ENCODE measurements at places on chromosomes 1 and 21.

- DNase-seq = no peak
These were observed 514 bp downstream of the TPRG1L start for GRCh38 chr1:3625151-3625907.

DNA sequence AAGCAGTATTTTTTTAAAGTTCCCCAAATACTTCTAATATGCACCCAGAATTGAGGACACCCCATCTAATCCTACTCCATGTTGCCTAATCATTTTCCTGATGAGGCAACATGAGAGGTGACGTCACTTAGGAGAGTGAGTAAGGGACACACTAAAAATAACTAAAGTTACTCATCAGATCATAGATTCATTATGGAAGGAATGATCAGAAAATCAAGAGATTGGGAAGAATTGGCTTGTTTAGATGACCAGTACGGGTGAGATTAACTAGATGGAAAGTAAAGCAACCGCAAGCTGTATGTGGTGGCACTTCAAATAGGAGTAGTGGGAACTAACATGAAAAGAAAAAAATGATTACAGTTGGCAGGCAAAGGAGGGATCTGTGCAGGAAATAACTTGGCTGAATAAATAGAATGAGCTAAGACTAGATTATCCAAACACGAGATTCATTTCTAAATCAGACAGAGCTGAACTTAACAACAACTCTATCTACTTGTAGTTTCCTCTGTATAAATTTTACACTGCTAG, 61.4 kb upstream of the CXADR start:
- no peak for DNase-seq

GRCh38 chr21:44918107-44918470, 2.6 kb downstream of the ITGB2 start:
- no peak for DNase-seq

- DNase-seq = no peak
These were observed 16.8 kb upstream of the CD58 start for GRCh38 chr1:116587501-116588227.

DNA sequence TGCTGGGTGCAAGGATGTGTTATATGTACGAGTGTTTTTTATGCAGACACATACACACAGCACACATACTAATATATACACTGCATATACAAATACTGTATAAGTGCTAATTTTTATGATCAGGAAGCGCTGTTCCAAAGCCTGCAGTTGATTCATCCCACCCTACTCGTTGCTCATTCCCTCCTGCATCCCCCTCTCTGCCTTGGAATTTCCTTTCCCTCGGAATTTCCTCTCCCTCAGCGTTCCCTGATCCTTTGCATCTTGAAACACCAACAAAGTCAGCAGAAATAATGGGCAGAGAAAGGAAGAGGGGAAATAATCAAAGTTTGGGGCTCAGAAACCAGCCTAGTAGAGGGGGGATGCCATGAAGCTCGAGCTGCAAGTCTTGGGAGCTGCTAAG, 98.9 kb downstream of the CSMD2 start:
- no peak for DNase-seq

DNA sequence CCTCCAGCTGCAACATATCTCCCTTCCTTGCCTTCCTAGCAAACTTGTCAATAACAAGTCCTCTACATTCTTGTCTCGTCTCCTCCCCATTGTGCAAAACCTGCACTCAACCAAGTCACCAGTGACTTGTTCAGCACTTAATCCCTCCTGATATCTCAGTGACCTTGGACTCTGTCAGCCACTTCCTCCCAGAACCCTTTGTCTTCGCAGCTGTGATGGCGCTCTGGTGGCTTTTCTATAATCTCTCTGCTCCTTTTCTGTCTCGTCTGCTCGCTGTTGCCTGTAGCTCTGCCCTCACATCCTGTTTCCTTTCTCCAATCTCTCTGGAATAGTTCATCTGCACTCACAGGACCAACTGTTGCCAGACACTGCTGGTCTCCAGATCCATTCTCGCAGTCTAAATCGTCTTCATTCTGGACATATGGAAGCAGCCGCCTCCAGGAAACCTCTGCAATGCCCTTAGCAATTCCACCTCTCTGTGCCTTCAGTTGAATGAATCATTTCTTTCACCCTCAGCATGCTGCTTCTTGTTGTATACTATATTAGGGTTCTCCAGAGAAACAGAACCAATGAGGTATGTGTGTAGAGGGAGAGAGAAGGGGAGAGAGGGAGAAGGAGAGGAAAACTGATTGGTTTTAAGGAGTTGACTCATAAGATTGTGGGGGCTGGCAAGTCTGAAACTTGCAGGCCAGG, 17.4 kb upstream of the IFNAR2 start:
- DNase-seq = no peak

DNA sequence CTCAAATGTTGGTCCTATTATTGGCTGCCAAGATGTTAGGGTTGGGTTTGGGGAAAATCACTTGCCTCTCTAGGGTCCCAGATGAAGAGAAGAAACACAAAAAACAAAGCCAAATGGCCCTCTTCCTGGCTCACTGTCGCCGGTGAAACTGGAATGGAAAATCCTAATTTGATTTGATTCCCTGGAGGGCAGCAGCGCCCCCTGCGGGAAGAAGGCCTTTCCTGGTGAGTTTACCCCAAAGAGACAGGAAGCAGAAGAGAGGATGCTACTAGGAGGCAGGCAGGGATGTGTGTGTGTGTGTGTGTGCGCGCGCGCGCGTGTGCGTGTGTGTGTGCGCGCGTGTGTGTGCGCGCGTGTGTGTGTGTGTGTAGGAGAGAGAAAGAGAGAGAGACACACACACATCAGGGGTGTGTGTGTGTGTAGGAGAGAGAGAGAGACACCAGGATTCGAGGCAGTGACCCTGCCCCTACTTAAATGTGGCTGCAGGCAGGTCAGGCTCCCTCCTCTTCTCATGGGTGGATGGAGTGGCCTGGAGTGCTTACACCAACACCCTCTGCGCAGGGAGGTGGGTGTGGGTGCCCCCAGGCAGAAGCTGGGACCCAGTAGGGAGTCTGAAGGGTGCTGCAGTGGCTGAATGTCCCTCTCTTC, 3.1 kb upstream of the SELENON start:
- DNase-seq = peak; percentile 65

- DNase-seq = no peak
These were observed 260.6 kb downstream of the CACNA1E start for GRCh38 chr1:181743878-181744312.

Measured in T-helper 1 cell (primary cell).